ENCODE measurements at places on chromosomes 12 and 14. TPM values are rescaled to one million over a fixed set of nuclear protein-coding genes. Genes with fewer than 3 reads are reported as not detected.

DNA sequence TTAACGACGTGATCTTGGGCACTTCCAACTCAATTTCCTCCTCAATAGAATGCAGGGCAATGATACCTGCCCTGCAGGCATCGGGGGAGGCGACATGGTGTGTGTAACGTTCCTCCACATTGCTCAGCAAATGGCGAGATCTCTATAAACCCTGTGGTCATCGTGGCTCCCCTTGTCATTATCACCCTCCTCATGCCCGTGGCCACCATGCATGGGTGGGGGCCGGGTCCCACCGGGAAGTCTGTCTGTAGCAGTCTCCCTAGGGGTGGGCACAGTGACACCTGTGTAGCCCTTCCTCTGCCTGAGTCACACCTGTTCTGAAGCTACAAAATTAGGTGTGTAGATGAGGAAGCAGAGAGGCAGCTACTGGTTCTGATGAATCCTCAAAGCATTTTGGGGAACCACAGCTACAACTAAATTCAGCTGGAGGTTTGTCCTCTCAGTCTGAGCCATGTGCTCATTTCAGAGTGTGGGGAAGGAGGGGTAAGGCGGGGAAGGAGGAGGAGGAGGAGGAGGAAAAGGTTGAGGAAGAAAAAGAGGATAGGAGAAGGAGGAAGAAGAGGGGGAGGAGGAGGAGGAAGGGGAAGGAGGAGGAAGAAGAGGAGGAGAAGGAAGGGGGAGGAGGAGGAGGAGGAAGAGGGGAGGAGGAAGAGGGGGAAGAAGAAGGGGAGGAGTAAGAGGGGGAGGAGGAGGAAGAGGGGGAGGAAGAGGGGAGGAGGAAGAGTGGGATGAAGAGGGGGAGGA, 11.0 kb upstream of the CACNA2D4 start:
- H3K4me3 ChIP-seq, result no peak overlapping the region
- no peaks in the 10 kb centered on the region for H3K27me3 ChIP-seq
- no peaks in the 10 kb centered on the region for H3K36me3 ChIP-seq

DPPA3 gene
- not detected for polyA plus RNA-seq

DNA sequence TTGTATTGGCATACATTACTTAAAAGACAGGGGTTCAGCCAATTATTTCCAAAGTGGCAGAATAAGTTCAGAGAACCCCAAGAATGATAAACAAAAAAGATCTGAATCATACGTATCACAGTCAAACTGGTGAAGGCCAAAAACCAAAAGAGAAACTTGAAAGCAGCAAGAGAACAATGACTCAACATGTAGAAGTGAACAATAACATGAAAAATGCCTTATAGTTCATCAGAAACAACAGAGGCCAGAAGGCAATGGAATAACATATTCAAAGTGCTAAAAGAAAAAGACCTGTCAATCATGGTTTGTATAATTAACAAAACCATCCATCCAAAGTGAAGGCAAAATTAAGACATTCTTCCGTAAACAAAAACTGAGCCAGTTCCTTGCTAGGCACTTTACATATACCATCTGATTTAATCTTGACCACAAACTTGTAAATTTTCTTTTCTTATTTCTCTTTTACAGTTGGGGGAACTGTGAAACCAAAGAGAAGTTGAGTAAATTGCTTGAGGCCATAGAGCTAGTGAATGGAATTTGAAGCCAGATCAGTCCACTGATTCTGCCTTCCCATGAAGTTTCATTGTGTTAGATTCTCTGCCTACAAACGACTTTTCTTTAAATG, 232.1 kb upstream of the SEL1L start:
- H3K4me3 ChIP-seq, result no peak overlapping the region
- H3K27me3 ChIP-seq, result no peaks in the 10 kb centered on the region
- H3K4me1 ChIP-seq, result no peaks in the 10 kb centered on the region
- no peak overlapping the region for H3K27ac ChIP-seq
- DNase-seq, result no peak

GRCh38 chr14:37116933-37117849, 55.2 kb downstream of the SLC25A21 start:
- no peaks in the 10 kb centered on the region for H3K36me3 ChIP-seq
- H3K27me3 ChIP-seq, result no peaks in the 10 kb centered on the region
- no peak overlapping the region for H3K27ac ChIP-seq
- H3K4me1 ChIP-seq, result no peaks in the 10 kb centered on the region
- DNase-seq, result no peak

GRCh38 chr14:93078870-93079269, 36.9 kb downstream of the ITPK1 start:
- H3K27ac ChIP-seq, result no peak overlapping the region
- no peaks in the 10 kb centered on the region for H3K36me3 ChIP-seq
- DNase-seq, result no peak
- no peak overlapping the region for H3K4me3 ChIP-seq
- peaks cover 36% of the 10 kb centered on the region for H3K4me1 ChIP-seq

GRCh38 chr14:64465831-64466554, 694 bp downstream of the AKAP5 start:
- H3K27ac ChIP-seq, result peak overlapping the region; percentile 77
- H3K4me3 ChIP-seq, result peak overlapping the region; percentile 55
- peaks cover 12% of the 10 kb centered on the region for H3K4me1 ChIP-seq
- no peak for DNase-seq

DNA sequence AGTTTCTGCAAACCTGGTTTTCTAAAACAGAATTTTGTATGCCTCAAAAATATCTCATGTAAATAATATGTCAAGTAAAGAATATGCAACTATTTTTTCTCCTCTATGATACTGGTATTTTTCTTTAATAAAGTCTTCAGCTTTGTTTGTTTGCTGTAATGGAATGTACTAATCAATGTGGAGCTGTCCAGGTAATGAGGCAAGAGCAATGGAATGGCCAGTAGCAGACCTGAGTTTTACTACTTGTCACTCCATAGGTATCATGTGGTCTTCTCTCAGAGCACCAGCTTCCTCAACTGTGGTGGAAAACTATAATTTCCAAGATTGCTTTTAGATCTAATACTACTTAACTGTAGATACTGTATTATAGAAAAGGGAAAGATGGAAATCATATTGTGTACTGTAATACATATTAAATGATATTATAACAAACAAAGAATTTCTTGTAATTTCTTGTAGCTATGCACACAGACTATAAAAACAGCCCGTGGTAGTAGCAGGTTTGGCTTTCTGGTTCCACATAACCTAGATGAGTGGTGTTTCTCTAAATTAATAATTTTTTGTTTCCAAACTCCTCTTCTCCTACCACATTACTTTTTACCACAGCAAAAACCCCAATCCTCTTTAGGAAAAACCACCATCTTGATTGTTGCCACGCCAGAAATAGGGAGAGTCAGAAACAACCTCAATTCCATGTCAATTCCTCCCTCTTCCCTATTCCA, 70.6 kb downstream of the KIF21A start:
- H3K4me1 ChIP-seq, result no peaks in the 10 kb centered on the region
- DNase-seq, result no peak
- no peak overlapping the region for H3K4me3 ChIP-seq

ANO2 gene
- not detected for polyA plus RNA-seq

GRCh38 chr12:46458500-46459102, 86.0 kb upstream of the SLC38A2 start:
- H3K36me3 ChIP-seq, result no peaks in the 10 kb centered on the region
- H3K27ac ChIP-seq, result no peak overlapping the region
- H3K4me3 ChIP-seq, result no peak overlapping the region
- no peak for DNase-seq

DNA sequence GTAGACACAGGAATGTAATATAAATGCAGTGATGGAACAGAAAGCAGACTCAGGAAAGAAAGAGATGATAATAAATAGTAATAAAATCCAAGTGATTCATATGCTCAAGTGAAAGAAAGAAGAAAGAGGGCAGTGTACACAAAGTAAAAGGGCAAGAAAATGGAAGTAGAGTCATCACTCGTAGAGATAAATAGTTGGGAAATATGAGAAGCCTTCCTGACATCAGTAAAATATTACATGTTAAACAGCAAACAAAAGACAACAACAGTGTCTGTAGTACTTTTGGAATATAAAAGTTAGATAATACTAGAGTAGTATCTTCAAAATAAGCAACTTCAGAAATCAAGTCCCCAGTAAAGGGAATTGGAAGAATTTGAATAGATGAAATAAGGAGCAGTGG, 412.3 kb downstream of the RAD51B start:
- H3K27me3 ChIP-seq, result no peaks in the 10 kb centered on the region
- no peak for DNase-seq
- H3K27ac ChIP-seq, result peak overlapping the region; percentile 83

GPX2 gene
- 336 TPM for polyA plus RNA-seq

GRIP1 gene
- 0.98 TPM for polyA plus RNA-seq

GRCh38 chr12:123148655-123149054, 2.2 kb downstream of the PITPNM2 start:
- peak overlapping the region; percentile 94 for H3K27ac ChIP-seq
- DNase-seq, result no peak
- H3K27me3 ChIP-seq, result no peaks in the 10 kb centered on the region
- no peaks in the 10 kb centered on the region for H3K36me3 ChIP-seq

DNA sequence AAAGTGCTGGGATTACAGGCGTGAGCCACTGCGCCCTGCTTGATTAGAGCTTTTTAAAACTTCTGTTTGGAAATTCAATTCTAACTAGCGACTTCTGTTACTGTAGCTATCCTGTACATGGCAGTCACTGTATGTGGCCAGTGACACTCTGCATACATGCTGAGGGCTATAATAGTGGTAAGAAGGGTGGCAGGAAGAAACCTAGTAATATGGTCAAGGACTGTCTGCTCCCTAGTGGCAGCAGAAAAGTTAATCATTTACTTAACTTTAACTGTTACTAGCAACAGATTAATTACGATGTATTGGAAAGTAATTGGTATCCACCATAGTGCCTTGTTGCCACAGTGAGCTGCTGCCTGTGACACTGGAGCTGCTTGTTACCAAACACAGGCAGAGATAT, 149.0 kb downstream of the KITLG start:
- H3K36me3 ChIP-seq, result no peaks in the 10 kb centered on the region
- H3K4me3 ChIP-seq, result no peak overlapping the region
- no peak overlapping the region for H3K27ac ChIP-seq

CLEC1B gene
- polyA plus RNA-seq, result not detected

GRCh38 chr14:72118841-72119240, 186.6 kb downstream of the RGS6 start:
- no peak overlapping the region for H3K27ac ChIP-seq
- H3K36me3 ChIP-seq, result no peaks in the 10 kb centered on the region
- H3K4me1 ChIP-seq, result no peaks in the 10 kb centered on the region

SRGAP1 gene
- polyA plus RNA-seq, result 2.8 TPM

- DNase-seq, result no peak
- H3K4me3 ChIP-seq, result no peak overlapping the region
- H3K36me3 ChIP-seq, result no peaks in the 10 kb centered on the region
- no peak overlapping the region for H3K27ac ChIP-seq
- no peaks in the 10 kb centered on the region for H3K4me1 ChIP-seq
These were observed 483.0 kb upstream of the CCDC196 start for GRCh38 chr14:66003082-66003730.

GRCh38 chr14:81710232-81710845, 176.7 kb upstream of the SEL1L start:
- no peaks in the 10 kb centered on the region for H3K4me1 ChIP-seq
- no peaks in the 10 kb centered on the region for H3K27me3 ChIP-seq
- H3K36me3 ChIP-seq, result no peaks in the 10 kb centered on the region
- no peak overlapping the region for H3K4me3 ChIP-seq
- no peak for DNase-seq

- DNase-seq, result no peak
- H3K4me3 ChIP-seq, result no peak overlapping the region
- no peaks in the 10 kb centered on the region for H3K36me3 ChIP-seq
- no peaks in the 10 kb centered on the region for H3K4me1 ChIP-seq
These were observed 555.1 kb downstream of the FOXG1 start for GRCh38 chr14:29321646-29322045.

MMP19 gene
- polyA plus RNA-seq, result 6.0 TPM

DNA sequence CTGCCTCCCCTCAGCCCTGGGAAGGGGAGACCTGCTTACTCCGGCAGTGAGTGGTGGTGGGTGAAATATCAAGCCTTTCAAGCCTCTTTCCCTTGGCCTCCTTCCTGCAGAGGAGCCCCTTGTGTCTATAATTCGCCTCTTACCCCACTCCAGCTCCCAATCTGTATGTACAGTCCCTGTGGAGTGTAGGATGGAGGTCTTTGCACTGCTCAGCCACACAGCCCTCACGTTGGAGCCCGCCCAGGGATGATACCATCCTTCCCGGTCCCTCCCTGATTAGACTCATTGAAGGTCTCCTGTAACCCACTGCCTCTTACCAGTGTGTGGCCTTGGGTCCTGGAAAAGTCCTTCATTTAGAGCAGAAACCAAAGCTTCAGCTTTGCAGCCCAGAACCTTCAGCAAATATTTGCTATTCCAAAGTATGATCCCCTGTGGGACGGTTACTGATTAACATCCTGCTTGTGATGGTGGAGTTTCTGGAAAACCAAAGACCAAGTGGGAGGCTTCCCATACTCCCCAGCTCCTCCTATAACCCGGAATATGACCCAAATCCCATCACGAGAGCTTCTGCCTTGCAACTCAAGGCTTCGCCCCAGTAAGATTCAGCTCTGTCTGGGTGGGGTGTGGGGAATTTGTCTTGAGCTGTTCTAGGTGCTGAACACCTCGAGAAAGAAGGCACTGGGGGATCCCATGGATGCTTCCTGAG, at the start of gene SERPINA10:
Gene SERPINA10 (minus strand): TSS at position 397 of the 706 bp plus-strand sequence. CDS start 2,675 bp downstream, outside the sequence.
- H3K36me3 ChIP-seq, result no peaks in the 10 kb centered on the region
- no peak within 1 kb of the TSS for H3K27ac ChIP-seq
- H3K4me1 ChIP-seq, result no peaks in the 10 kb centered on the region

GRCh38 chr12:85955127-85955526, 81.0 kb downstream of the NTS start:
- no peak overlapping the region for H3K27ac ChIP-seq
- no peak overlapping the region for H3K4me3 ChIP-seq
- no peaks in the 10 kb centered on the region for H3K36me3 ChIP-seq
- DNase-seq, result no peak
- no peaks in the 10 kb centered on the region for H3K4me1 ChIP-seq
- no peaks in the 10 kb centered on the region for H3K27me3 ChIP-seq

DNA sequence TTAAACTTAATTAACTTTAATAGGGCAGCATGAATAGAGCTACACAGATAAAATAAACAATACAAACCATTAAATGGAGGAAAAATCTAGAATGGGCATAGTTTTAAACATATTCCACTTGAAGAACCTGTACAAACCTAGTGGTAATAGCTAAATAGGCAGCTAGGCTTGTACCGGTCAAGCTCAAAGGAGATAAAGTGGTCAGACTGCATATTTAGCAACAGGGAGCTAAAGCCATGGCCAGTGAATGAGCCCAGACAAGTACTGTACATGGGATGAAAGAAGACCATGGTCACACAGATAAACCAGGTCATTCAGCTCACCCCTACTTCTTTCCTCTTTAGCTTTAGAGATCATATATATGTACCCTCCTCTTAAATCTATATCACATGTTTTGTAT, 186.6 kb upstream of the KRR1 start:
- no peak for DNase-seq
- H3K27me3 ChIP-seq, result no peaks in the 10 kb centered on the region
- no peak overlapping the region for H3K4me3 ChIP-seq
